ENCODE measurements at places on chromosomes 2 and 18. TPM values are rescaled to one million over a fixed set of nuclear protein-coding genes. Genes with fewer than 3 reads are reported as not detected.

DNA sequence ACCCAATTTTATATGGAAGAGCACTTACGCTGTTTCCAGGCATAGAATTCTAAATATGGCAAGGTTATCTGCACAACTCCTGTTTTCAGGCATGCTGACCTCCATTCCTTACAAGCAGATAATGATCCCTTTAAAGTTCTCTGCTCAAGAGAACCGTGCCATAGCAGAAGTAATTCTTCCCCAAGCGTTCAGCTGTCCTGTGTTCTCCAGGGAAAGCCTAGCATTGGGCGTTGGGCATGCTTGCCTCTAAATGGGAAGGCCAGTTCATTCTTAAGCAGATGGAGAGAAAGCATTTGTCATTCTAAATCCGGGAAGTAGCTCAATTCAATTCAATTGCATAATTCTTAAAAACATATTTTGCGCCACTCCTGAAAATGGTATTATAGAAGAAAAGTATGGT, 55.7 kb upstream of the EML4 start:
- no peak for DNase-seq

DNA sequence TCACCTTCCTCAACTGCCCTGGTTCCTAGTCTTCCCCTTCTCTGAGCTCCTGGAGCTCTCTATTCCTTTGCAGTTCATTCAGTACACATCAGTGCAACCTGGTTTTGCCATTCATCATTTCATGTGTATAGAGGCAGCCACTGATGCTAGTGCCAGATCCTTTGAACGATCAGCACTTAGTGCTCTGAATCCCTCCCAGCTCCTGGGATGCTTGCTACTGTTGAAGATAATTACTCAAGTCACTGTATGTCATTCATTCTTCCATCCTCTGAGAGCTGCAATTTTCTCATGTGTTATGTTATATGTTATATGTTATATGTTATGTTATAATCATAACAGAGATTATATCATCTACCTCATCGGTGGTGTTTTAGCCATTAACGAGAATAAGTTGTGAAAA, 98.5 kb upstream of the UXS1 start:
- DNase-seq, result no peak

Gene NCL
- total RNA-seq, result 85.8 TPM

Gene UGT1A1
- not detected for total RNA-seq

- no peak for DNase-seq
These were observed 36.6 kb downstream of the UPP2 start for GRCh38 chr2:158138255-158138654.

Gene GLI2
- 1.5 TPM for total RNA-seq

- no peak for DNase-seq
These were observed 183.8 kb downstream of the DYM start for GRCh38 chr18:49276680-49277079.

- peak; percentile 72 for DNase-seq
These were observed 27.2 kb upstream of the EML4 start for GRCh38 chr2:42141687-42142546.

DNA sequence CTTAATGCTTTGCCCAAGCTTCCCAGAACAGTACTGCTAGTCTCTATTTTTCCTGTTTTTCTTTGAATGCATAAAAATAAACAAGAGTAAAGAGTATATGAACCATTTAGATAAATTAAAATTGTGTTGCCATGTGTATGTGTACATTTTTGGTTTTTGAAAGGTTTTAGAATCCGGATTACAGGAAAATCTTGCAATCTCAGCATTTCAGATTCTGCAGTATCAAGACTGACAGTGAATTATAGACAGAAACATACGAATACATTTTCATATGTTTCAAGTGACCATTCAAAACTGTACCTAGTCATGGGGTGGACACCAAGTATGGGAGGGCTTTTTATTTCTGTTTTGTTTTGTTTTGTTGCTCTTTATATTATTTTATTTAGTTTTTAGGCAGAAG, 604.1 kb downstream of the LRP1B start:
- no peak for DNase-seq

- DNase-seq, result no peak
These were observed 537 bp upstream of the STAT4 start for GRCh38 chr2:191151331-191151730.

DNA sequence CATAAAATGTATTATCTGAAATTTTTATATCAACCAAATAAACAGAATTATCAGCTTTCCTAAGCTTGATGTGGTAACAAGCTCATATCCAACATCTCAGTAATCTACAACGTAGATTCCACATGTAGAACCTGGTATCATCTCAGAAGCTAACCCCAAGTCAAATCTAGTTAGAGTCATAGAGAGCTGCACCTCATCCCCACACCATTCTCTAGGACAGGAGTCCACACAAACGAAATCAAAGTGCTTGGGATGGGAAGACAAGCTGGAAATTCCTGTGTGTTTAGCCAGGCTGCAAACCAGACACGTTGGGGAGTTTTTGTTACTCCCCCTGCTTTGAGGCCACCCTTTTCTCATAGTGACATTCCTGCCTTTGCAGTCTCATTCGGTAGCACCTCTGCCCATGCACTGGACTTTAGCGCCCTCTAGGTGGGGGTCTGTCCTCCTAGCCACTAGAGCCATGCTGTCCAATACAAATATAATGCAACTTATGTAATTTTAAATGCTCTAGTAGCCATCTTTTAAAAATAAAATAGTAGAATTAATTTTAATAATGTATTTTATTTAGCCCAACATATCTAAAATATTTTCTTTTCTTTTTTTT, 28.1 kb upstream of the SATB2 start:
- no peak for DNase-seq

Gene RRM2
- total RNA-seq, result 0.63 TPM

- no peak for DNase-seq
These were observed 301.2 kb downstream of the AGPS start for GRCh38 chr2:177693658-177694339.

DNA sequence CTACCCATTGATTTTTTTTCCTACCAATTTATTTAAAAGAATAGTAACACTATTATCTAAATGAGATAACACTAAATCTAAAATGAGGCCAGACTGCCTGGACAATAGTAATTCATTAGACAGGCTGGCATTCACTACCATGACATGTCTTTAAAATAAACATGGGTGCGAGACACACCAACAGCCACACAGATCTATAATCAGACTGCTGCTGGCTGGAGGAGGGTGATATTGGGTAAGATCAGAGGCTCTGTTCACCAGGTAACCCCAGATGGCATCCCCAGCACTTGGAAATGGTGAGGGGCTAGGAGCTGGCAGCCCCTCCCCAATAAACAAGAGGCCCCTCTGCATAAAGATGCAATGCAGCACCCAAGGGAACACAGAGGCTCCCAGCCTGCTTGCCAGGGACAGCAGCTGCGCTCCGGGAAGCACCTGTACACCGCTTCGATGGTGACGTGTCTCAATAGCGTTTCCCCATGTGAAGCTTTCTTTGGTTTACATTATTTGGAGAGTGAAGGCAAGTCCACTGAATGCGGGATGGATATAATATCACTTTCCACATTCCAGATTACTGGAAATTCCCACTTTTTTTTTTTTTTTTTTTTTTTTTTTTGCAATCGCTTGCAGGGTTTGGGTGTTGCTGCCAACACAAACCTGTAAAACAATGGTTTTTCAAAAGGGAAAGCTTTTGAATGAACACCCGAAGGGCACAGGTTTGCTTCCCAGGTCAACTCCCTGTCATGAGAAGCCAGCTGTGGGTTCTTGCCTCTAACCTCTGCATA, 159.0 kb downstream of the ZNF516 start:
- no peak for DNase-seq

GRCh38 chr2:111111101-111111755, 9.5 kb upstream of the BCL2L11 start:
- DNase-seq, result no peak

- no peak for DNase-seq
These were observed 49.3 kb downstream of the OLA1 start for GRCh38 chr2:174198846-174199564.

Gene HOXD1
- total RNA-seq, result not detected

GRCh38 chr2:67716895-67717396, 319.8 kb downstream of the ETAA1 start:
- no peak for DNase-seq

Gene LHCGR
- not detected for total RNA-seq

Gene VWC2L
- total RNA-seq, result not detected

- no peak for DNase-seq
These were observed 126.9 kb downstream of the SOX11 start for GRCh38 chr2:5818961-5819600.

GRCh38 chr18:62442391-62442790, 80.4 kb upstream of the ZCCHC2 start:
- DNase-seq, result no peak
